ENCODE measurements at places on chromosomes 16 and 17.

DNA sequence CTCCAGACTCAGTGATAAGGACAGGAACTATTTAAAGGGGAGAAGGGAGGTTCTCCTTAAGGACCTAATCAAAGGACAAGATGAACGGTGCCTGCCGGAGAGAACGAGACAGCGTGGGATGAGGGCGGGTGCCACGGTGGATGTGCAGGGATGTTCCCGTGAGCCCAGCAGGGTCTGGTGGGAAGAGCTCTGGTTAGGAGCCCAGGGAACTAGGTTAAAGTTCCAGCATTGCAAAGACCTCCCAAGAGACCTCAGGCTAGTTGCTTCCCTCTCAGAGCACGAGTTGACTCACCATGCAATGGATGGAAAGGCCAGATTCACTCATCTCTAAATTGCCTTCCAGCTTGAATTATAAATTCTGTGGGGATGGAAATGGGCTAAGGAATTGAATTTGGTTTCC lies 14.7 kb downstream of the CCR7 start:
- DNase-seq = no peak

DNA sequence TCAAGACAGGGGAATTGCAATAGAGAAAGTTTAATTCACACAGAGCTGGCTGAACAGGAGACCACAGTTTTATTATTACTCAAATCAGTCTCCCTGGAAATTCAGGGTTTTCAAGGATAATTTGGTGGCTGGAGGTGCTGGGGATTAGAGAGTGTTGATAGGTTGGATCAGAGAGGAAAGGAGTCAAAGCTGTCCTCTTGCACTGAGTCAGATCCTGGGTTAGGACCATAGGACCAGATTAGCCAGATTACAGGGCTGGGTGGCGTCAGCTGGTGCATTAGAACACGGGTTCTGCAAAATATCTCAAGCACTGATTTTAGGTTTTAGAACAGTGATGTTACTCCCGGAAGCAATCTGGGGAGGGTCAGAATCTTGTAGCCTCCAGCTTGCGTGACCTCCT lies 1.8 kb upstream of the NSMCE1 start:
- DNase-seq = no peak

- no peak for DNase-seq
Measured at GRCh38 chr17:7880076-7880868, 8.3 kb upstream of the CHD3 start.

DNA sequence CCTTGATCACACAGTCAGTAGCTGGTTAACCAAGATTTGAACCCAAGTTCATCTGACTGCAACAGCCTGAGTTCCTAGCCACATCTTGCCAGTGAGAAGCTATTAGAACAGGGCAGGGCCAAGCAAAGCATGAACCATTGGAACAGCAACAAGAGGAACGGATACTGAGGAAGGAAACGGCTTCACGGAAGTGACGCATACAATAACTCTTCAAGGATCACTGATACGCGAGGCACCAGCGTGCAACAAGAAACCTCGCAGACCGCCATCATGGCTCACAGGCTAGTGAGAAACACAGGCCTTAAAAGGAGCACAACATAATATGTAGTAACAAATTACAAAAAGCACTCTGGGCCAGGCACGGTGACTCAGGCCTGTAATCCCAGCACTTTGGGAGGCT lies 114.9 kb downstream of the CDYL2 start:
- DNase-seq = no peak

DNA sequence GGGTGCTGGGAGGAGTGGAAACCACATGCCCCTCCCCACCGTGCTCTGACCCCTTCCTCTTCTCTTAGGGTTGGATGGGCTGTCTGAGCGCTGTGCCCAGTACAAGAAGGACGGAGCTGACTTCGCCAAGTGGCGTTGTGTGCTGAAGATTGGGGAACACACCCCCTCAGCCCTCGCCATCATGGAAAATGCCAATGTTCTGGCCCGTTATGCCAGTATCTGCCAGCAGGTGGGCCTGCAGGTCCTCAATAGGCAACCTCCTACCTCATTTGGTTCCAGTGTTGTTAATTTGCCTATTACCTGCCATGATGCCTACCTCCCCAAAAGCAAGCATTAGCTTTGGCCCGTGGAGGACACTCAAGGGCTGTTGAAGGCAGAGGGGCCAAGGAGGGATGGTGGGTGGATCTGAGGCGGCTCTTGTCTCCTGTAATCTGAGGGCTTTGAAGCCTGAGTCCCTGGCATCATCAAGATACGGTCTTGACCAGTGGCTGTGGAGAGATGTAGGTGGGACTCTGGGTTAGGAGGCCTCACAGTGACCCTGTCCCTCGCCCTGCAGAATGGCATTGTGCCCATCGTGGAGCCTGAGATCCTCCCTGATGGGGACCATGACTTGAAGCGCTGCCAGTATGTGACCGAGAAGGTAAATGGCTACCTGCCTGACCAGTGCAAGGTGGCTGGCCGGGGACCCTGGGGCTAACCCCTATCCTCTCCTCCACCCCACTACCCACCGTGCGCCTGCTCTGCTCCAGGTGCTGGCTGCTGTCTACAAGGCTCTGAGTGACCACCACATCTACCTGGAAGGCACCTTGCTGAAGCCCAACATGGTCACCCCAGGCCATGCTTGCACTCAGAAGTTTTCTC lies 3.4 kb downstream of the ALDOA start:
- no peak for DNase-seq

GRCh38 chr17:80866050-80866793 lies 125.4 kb upstream of the CHMP6 start:
- DNase-seq = peak; percentile 86

- no peak for DNase-seq
Measured at GRCh38 chr17:17774009-17774881, 62.5 kb downstream of the SREBF1 start.

- no peak for DNase-seq
Measured at GRCh38 chr17:76155988-76156661, 15.1 kb upstream of the FOXJ1 start.

DNA sequence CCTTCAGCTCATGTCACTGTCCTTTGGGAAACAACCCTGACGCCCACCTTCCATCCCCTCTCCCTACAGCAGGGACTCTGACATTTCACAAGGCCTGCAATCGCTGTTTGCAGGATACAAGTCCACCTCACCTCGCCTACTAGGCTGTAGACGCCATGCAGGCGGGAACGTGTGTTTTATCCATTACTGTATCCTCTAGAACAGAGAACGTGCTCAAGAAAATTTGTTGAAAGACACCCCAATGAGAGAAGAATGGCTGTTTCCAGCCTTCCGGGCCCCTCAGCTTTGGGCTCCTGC lies 1.5 kb upstream of the TTYH2 start:
- DNase-seq = no peak

- DNase-seq = no peak
Measured at GRCh38 chr17:67569015-67569451, 148.7 kb upstream of the NOL11 start.

DNA sequence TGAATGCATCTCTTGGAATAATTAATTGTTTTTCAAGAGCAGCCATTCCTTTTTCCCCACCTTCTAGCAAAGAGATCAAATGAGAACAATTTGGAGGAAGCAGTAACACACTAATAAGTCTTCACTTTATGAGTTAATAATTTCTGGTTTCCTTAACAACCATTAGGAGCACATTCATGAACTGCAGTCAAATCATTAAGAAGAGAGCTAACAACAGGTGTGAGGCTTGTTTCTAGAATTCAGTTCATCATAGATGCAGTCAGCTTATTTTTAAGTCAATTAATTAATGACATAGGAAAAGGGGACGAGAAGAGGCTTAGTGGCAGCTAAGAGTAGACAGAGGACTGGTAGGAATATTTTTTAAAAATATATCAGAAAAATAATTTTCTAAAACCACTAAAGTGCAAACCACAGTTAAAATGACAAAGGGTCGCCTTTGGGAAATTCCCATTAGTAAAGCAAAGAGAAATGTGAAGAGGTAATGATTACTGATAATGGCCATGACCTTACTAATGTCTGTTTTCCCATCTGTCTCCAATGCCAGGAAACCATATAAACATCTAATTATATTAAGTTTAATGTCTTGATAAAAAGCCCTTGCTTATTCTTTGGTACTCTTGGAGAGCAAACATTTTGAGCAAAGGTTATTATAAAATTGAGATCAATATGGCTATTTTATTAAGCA lies 184.2 kb downstream of the KCNJ2 start:
- DNase-seq = no peak

DNA sequence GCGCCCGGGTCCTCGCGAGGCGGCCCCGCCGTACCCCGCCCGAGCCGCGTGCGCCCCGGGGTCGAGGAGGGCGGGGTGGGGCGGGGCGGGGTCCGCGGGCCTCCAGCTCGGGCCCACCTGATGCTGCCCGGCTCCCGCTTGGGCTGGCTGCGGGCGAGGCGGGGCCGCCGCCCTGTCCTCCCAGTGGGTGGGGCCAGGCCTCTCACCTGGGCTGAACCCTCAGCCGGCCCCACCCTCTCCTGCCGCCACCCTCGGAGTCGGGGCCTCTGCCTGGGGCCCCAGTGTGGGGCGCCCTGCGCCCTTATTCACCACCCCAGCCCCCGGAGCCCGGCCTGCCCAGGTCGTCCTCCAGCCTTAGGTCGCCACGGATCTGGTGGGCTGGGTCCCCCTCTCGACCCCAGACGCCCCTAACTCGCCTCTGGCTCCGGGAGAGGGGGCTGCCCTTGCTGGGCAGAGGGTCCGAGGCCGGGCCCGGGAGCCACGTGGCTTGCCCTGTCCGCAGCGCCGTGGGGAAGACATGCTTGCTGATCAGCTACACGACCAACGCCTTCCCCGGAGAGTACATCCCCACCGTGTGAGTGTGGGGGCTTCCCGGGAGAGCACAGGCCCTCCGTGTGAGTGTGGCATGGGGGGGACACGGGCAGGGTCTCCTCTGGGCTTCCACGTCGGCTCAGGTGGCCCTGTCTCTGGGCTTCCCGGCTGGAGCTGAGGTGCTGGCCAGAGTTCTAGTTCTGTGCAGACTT lies 578 bp downstream of the RAC3 start:
- no peak for DNase-seq

- DNase-seq = no peak
Measured at GRCh38 chr16:54447576-54448440, 161.2 kb upstream of the IRX3 start.

DNA sequence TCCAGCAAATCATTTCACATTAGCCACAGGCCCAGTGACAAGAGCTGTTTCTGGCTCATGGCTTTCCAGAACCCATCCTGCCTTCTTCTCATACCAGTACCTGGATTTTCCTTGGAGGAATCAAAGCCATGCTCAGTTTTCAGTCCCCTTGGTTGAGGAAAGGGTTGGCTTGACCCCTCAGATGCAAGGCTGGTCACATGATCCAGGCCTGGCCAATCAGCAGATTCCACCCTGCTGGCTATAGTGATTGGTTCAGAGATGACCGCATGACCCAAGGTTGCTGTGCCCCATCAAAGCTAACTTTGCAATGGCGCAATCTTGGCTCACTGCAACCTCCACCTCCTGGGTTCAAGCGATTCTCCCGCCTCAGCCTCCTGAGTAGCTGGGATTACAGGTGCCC lies 45.0 kb downstream of the MMP15 start:
- DNase-seq = no peak

DNA sequence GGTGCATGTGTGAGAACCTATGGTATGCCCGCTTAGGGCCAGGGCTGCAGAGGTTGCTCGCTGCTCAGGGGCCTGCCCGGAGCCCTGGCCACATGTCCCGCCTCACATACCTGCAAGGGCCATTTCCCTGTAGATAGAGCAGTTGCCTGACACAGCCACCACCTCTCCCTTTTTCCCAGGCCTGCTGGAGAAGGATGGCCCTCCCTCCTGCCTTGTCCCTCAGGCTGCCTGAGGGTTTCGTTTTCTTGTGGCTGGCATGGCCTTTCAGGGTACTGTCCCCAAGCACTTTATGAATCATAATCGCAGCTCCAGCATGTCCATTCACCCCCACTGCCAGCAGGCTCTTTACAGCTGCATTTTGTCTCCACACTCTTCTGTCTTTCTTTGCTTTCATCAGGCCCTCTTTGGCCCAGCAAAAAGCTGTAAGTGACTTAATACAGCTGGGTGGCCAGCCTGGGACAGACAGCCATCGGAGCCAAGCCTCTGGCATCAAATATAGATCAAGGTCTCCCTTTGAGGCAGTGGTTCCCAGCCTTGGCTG lies 65.7 kb downstream of the MPRIP start:
- no peak for DNase-seq

- DNase-seq = no peak
Measured at GRCh38 chr17:50640686-50641351, 6.1 kb downstream of the ABCC3 start.

- DNase-seq = no peak
Measured at GRCh38 chr17:8464941-8465340, 29.3 kb downstream of the NDEL1 start.
